Hindlimb muscle (tissue), 1 donor: ENCODE measurements at places on chromosomes 11 and 22. TPM values are rescaled to one million over a fixed set of nuclear protein-coding genes. Genes with fewer than 3 reads are reported as not detected.

CREB3L1 gene
- polyA plus RNA-seq: 38.3 TPM

OR6T1 gene
- polyA plus RNA-seq: not detected

SYCE3 gene
- not detected for polyA plus RNA-seq

BLID gene
- not detected for polyA plus RNA-seq

MMP8 gene
- polyA plus RNA-seq: 0.10 TPM

EHF gene
- 0.22 TPM for polyA plus RNA-seq

DDI1 gene
- polyA plus RNA-seq: not detected

ABCC8 gene
- 3.5 TPM for polyA plus RNA-seq

EED gene
- polyA plus RNA-seq: 17.7 TPM

TRIM77 gene
- polyA plus RNA-seq: not detected

ASCL2 gene
- polyA plus RNA-seq: 0.17 TPM

LRRC56 gene
- polyA plus RNA-seq: 9.1 TPM

USH1C gene
- not detected for polyA plus RNA-seq

ANO9 gene
- 0.53 TPM for polyA plus RNA-seq

NXPE1 gene
- polyA plus RNA-seq: not detected

UBQLNL gene
- 0.22 TPM for polyA plus RNA-seq

ATM gene
- 42.7 TPM for polyA plus RNA-seq

RAG2 gene
- 0.28 TPM for polyA plus RNA-seq

CCDC157 gene
- 1.7 TPM for polyA plus RNA-seq

ALKBH8 gene
- polyA plus RNA-seq: 7.1 TPM

OR6A2 gene
- not detected for polyA plus RNA-seq

TSSK2 gene
- 0.56 TPM for polyA plus RNA-seq

WNT11 gene
- polyA plus RNA-seq: 22.0 TPM

FGF19 gene
- polyA plus RNA-seq: 0.58 TPM

GAL3ST3 gene
- polyA plus RNA-seq: 0.34 TPM

TMEM132A gene
- 37.2 TPM for polyA plus RNA-seq

POU2AF2 gene
- polyA plus RNA-seq: not detected

TUBA8 gene
- 21.0 TPM for polyA plus RNA-seq

YDJC gene
- 4.1 TPM for polyA plus RNA-seq

POU2AF3 gene
- polyA plus RNA-seq: 4.7 TPM

SEZ6L gene
- 0.31 TPM for polyA plus RNA-seq

SERPING1 gene
- polyA plus RNA-seq: 109 TPM

FAM180B gene
- polyA plus RNA-seq: 3.0 TPM

CNTF gene
- polyA plus RNA-seq: 0.61 TPM

SGSM1 gene
- polyA plus RNA-seq: 0.19 TPM

LARGE2 gene
- polyA plus RNA-seq: 0.44 TPM

MIAT gene
- polyA plus RNA-seq: 0.13 TPM

ALDH3B1 gene
- polyA plus RNA-seq: 17.0 TPM

PRRG4 gene
- 0.36 TPM for polyA plus RNA-seq

LRRC74B gene
- polyA plus RNA-seq: 0.09 TPM

RHOD gene
- polyA plus RNA-seq: 13.7 TPM

HORMAD2 gene
- not detected for polyA plus RNA-seq

UPK3A gene
- polyA plus RNA-seq: not detected

MIOX gene
- polyA plus RNA-seq: not detected

RHOG gene
- polyA plus RNA-seq: 25.0 TPM

SLC22A25 gene
- not detected for polyA plus RNA-seq

NOX4 gene
- 2.9 TPM for polyA plus RNA-seq

RCOR2 gene
- 11.0 TPM for polyA plus RNA-seq

GPR152 gene
- not detected for polyA plus RNA-seq

RBMXL2 gene
- polyA plus RNA-seq: not detected

SCN3B gene
- 45.1 TPM for polyA plus RNA-seq

KLHL35 gene
- polyA plus RNA-seq: 6.6 TPM

AASDHPPT gene
- 49.6 TPM for polyA plus RNA-seq
